ENCODE measurements at places on chromosomes 6 and 20.
A peak's percentile ranks its signal among the peaks of the same experiment; 100 is the strongest.

GRCh38 chr6:116316772-116317467 is 37.2 kb upstream of the TSPYL1 start:
- no peak for DNase-seq

GRCh38 chr6:75272145-75272840 is 12.3 kb downstream of the TMEM30A start:
- DNase-seq, result peak; percentile 54

DNA sequence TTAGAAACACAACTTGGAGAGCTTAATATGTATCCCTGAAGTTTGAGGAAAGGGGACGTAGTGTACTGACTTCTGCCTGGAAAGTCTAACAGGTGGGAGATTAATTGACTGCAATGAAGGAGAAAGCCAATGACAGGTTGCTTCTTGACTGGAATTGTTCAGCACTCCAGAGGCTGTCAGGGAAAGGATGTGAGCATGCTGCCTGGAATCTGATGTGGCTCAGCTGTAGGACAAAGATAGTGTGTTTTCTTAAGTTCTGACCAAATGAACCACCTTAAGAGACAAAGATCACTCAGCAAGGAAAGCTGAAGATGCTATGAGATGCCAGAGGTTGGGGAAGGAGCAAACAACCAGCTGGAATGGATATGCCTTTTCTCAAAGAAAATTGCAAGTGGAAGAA is 185.8 kb downstream of the PHF3 start:
- DNase-seq, result no peak

GRCh38 chr6:1872649-1873131 is 263.0 kb downstream of the FOXC1 start:
- DNase-seq, result no peak

DNA sequence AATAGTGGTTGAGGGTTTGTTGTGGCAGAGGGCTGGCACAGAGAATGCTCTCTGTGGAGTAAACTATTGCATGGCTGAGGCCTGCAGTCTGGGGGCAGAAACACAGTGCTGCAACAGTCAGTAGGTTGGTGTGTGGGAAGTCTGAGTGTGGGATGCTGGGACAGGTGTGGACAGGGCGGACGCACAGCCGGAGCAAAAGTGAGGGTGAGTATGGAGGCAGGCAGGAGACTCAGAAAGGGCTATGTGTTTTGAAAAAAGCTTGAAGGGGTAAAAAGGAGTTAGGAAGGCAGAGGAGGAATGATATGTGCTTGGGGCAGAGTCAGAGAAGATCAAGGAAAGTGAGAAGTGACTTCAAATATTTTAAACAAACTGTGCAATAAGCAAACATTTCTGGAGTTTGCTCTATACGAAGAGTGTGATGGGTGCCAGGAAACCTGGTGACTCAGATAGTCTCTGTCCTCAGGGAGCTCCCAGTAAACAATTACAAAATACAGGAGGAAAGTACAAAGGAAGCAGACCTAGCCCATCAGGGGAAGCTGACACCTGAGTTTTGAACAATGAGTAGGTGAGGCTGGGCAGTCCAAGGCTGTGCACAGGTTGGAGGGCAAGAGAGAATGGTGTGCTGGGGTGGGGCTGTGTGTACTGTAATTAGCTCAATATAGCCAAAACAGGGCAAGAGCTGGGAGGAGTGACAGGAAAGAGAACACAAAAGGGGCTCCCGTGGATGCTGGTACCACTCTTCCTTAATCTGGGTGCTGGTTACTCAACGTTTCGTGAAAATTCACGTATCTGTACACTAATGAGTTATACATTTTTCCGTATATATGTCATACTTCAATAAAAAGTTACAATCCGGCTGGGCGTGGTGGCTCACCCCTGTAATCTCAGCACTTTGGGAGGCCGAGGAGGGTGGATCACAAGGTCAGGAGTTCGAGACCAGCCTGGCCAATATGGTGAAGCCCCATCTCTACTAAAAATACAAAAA is 55.2 kb downstream of the PIGU start:
- DNase-seq, result no peak

DNA sequence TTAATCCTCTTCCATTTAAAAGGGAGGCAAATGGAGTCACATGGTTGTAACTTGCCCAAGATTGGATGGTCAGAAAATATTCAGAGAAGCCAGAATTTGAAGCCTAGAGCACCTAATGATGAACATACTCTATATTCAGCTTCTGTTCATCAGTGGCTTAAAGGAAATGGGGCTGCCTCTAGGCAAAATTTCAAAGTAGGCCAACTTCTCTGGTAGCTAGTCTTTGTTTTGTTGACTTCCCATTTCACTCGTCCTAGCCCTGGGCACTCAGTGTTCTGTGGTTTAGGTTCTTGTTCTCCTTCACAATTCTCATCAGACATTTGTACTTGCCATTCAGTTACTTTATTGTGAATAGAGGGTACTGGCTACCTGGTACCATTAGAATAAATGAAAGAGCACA is 13.2 kb downstream of the MAP3K7 start:
- DNase-seq, result no peak

DNA sequence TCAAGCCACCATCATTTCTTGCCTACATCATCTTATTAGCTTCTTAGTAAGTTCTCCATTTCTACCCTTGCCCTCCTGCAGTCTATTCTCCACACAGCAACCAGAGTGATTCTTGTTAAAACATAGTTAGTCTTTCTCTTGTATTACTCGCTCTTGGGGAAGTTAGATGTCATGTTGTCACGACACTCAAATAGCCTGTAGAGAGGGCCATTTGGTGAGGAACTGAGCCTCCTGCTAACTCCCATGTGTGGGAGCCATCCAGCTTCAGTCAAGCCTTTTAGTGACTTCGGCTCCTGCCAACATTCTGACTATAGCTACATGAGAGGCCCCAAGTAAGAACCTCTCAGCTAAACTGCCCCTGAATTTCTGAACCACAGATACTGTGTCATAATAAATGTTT is 395.4 kb downstream of the CDC5L start:
- DNase-seq, result peak; percentile 8

GRCh38 chr6:44253307-44254101 is 3.8 kb downstream of the SLC35B2 start:
- peak; percentile 55 for DNase-seq

- DNase-seq, result no peak
Observed at GRCh38 chr20:63325021-63325471, 32.1 kb downstream of the COL20A1 start.

- no peak for DNase-seq
Observed at GRCh38 chr6:63533026-63533425, 39.3 kb upstream of the LOC128125822 start.

- DNase-seq, result no peak
Observed at GRCh38 chr6:131400054-131400778, 172.8 kb upstream of the ARG1 start.

DNA sequence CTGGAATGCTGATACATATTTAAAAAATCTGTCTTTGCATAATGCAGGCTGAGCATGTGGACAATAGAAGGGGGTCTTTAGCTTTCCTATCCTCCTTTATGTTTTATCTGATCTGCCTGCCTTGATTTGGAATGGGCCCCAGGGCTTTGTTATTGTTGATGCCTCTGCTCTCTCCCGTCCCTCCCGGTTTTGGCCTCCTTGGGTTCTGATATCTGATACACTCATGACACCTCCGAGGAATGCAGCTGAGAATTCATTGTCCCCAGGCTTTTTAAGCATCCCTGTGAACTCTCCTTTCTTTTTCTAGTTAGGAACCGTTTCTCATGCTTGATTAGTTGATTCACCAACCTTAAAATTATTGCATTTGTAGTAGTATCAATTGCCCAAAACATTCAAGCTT is 185.5 kb upstream of the RALGAPA2 start:
- DNase-seq, result no peak

DNA sequence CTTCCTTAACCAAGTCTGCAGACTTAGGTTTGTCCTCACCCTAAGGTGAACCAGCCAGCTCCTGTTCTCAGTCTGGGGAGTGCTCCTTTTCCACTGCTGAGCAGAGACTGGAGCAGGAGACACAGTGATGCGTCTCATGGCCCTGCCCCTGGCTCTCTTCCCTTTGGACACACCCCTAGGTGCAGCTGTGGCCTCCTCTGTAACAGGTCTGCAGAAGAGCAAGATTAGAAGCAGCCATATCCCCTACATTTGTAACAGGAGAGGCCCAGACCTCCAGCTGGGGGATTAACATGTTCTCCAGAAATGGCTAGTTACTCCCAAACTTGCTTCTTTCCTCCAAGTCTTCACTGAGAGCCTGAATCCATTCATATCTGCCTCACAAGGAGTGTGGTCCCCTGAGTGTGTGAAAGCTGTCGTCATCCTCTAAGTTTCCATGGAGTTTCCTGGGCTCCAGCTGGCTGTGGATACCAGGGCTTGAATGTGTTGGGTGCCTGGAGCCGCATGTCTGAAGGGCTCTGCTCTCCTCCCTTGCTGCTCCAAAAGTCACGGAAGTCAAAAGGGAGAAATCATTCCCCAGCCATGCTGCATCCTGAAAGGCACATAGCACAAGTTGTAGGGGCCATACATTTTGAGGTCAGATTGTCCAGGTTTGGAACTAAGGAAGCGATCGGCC is 57.7 kb downstream of the PPP1R14C start:
- DNase-seq, result no peak

DNA sequence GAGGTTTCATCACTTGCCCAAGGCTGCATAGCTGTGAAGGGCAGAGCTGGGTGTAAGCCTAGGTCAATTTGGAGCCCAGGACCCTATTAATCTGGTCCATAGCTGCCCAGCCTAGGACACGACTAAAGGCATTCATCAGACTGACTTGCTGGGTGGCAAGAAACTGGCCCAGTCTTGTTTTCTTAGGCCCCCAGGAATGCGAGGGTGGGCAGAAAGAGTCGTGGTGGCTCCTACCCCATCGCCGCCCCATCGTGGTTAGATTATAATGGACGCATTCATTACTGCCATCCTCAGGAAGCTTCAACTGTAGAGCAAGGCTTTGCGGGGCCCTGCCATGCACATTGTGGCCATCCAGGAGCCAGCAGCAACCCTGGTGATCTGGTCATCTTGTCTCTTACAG is 16.1 kb downstream of the DYNLRB1 start:
- no peak for DNase-seq

GRCh38 chr6:44851176-44851575 is 463.7 kb downstream of the CDC5L start:
- DNase-seq, result no peak

- no peak for DNase-seq
Observed at GRCh38 chr6:58113960-58114359, 796.5 kb downstream of the PRIM2 start.

DNA sequence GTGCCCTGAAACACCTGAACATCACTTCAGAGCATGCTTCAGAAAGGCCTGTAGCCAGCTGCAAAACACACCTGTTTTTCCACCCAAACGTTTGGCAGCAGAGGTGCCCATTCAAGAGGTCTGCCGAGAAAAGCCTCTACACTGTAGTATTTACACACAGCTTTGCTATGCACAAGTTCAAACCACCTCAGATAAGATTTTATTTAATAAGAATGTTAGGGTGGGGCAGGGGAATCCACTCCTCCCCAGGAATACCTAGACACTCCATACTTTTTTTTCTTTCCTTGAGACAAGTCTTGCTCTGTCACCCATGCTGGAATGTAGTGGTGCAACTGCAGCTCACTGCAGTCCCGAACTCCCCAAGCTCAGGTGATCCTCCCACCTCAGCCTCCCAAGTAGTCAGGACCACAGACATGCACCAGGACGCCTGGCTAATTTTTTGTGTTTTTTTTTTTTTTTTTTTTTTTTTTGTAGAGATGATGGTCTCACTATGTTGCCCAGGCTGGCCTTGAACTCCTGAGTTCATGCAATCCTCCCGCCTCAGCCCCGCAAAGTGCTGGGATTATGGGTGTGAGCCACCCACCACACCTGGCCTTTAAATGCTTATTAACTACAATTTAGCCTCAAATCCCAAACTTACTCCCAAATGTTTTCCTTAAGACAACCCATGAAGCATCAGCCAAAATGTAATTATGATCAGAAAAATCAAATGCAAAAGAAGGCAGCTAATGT is 9.7 kb downstream of the MRPL14 start:
- DNase-seq, result no peak

DNA sequence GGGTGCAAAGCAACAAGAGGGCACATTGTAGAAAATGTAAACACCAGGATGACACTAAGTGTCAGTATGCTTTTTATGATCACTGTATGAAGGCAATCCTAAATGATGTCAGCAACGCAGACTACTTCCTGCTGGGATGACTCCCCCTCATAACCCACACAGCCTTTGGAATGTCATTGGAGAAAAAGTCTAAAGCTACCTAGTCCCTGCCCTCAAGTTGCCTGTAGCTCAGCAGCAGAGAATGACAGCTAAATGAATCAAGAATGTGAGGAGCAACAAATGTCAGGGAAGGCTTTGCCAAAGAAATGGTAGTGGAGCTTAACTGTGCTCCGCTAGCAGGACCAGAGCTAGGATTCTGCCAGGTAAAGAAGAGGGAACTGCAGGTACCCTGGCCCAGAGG is 555.6 kb downstream of the CD83 start:
- no peak for DNase-seq

GRCh38 chr20:38426006-38426897 is 8.9 kb downstream of the SNHG17 start:
- peak; percentile 87 for DNase-seq

- peak; percentile 39 for DNase-seq
Observed at GRCh38 chr6:135087803-135088202, 33.2 kb upstream of the HBS1L start.

DNA sequence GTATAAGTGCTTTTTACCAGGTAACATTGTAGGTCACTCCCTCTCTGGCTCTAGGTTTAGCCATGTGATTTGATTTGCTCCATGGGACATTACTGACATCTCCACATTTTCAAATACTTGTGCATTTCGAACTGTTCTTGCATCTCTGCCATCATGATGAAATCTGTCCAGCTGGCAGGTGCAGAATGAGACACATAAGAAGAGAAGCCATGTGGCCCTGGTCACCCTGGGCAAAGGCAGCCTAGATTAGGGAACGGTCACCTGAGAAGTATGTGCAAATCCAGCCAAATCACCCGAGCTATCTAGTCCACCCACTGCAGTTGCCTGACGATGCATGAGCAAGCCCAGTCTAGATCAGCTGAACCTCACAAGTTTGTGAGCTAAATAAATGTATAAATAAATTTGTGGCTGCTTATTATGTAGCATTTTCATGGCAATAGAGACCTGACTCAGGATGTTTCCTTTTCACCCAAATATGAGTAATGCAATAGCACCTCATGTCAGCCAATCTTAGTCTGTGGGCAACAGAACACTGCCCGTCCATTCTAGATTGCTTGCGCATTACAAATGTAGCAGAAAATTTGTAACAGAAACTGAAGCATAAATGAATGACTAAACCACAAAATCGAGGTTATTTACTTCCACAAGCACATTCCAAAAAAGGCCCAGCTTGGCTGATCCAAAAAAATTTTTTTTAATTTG is 115.2 kb downstream of the PAK5 start:
- DNase-seq, result no peak

GRCh38 chr6:137542713-137543112 is 48.5 kb upstream of the OLIG3 start:
- DNase-seq, result no peak

DNA sequence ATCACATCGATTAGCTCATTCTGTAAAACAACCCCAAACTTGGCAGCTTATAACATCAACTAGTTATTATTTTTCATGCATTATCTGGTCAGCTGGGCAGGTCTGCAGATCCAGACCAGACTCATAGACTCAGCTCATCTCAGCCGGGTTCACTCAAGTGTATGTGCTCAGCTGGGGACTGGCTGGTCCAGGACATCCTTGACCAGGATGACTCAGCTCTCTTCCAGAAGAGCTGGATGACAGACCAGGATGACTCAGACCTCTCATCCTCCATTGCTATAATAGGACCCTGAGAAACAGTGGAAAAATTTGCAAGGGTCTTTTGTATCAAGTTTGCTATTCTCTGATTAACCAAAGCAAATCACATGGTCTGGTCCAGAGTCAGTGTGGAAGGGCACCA is 312.5 kb upstream of the PLCB4 start:
- DNase-seq, result peak; percentile 11
